ENCODE measurements at places on chromosomes 1 and 21. TPM values are rescaled to one million over a fixed set of nuclear protein-coding genes. Genes with fewer than 3 reads are reported as not detected.

- no peak for DNase-seq
Observed at GRCh38 chr1:87274851-87275250, 53.8 kb upstream of the LMO4 start.

DNA sequence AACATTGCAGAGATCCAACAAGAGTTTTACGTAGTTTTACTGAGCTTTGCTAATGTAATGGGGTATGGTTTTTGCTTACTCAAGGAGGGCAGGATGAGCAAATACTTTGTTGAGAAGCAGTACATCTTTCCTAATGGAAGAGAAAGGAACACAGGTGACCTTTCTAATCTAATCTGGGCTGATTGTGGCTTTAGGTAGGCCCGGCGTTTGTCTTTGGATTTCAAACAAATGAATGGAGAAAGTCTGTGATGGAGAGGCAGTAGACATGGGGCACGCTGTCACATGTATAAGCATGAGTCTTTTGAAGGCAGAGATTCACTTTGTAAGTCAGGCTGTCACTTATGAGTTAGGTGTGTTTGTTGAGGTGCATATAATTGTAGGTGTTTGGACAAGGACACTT is 1.7 kb downstream of the PLEKHM2 start:
- no peak for DNase-seq

DNA sequence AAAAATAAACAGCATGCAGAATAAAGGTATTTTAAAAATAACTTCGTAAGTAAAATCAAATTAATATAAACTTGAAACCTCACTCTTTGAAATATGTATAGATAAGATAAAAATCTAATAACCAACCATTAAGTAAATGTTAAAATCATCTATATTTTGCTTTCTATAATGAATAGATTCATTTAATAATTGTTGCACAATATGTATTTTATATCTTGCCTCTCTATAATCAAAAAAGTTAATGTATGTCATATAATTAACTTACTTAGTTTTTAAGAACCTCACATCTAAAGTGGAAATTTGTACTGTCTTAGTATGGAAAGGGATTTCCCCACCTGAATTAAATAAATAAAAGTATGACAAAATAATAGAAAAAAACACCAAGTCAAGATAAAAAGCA is 42.4 kb upstream of the RBM34 start:
- DNase-seq: no peak

- DNase-seq: no peak
Observed at GRCh38 chr1:228075801-228076271, 6.7 kb upstream of the ARF1 start.

Gene SPRR2B
- not detected for total RNA-seq

Gene PGBD5
- total RNA-seq: 2.3 TPM

DNA sequence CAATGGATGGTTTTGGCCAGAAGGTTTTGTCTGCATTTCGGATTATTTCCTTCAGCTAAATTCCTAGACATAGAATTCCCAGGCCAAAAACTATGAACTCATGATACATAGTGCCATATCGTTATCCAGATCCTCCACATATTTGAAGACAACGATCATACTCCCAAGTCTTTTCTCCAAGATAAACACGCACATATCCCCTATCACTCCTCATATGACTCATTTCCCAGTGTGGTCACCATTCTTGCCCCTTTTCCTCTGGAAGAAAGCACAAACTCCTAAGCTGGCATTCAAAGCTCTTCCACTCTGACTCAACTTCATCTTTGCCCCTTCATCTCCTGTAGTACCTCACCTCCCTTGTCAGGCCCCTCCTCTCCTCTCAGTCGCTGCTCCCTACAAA is 277.6 kb downstream of the PLPP3 start:
- DNase-seq: no peak

DNA sequence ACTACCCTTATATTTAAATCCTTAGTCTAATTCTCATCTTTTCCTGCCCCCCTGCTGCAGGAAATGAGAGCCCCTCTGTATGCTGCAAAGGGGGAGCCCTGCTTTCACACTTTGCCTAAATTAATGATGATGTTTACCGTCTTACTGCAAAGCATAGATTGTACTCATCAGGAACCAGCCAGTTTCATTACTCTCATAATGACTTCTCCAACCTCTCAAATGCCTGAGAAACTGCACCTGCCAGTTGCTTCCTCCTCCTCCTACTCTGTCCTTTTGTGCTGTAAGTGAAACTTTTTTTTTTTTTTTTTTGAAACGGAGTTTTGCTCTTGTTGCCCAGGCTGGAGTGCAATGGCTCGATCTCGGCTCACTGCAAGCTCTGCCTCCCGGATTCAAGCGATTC is 101.7 kb downstream of the ADSS2 start:
- DNase-seq: no peak

GRCh38 chr1:53704804-53705445 is 34.0 kb downstream of the GLIS1 start:
- no peak for DNase-seq

Gene BNIPL
- total RNA-seq: 8.2 TPM

Gene PLA2G4A
- total RNA-seq: 10.1 TPM

- DNase-seq: peak; percentile 21
Observed at GRCh38 chr1:54811739-54812655, 10.9 kb upstream of the TTC22 start.

Gene FOXE3
- total RNA-seq: not detected

GRCh38 chr1:229005097-229005496 is 265.8 kb upstream of the RAB4A start:
- no peak for DNase-seq

Gene RHCE
- 0.65 TPM for total RNA-seq

DNA sequence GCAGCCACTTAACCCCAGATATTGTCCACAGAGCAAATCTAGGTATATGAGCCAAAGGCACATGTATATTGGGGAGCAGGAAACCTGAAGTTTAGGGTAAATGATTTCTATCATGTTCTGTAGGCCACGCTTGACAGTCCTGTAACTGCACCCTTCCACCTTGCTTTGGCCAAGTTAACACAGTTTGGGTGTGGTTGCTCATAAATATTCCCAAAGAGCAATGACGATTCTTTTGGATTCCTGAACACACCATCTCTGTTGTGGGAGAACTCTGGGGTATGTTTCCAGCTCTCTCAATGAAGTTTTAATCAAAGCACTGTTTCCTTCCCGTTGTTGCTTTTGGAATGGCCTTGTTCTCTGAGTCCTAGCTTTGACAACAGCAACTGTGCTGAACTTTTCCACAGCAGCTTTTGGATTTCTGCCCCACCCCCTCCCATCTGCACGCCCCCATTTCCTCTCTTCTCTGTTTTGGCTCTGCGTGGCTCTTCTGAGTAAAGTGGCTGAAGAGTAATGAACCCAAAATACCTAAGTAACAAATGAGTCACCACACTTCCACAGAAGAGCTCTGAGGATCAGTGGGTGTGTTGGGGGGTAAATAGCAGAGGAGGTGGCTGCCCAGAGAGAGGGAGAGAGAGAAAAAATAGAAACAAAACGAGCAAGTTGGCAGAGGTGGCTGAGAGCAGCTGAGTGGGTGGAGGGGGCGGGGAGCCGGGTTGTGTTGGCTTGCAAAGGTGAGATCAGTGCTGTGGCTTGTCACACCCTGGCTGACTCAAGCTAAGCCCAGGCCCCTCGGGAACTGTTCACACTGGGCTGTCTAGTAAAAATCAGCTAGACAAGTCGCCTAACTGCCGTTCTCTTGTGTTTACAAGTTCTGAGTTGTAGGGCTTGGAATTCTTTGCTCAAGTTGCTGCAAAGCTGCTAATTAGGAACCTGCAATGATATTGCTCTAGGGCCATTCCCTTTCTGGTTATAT is 26.9 kb upstream of the RAP1A start:
- DNase-seq: peak; percentile 90

GRCh38 chr1:83033682-83034081 is 965.2 kb downstream of the TTLL7 start:
- DNase-seq: no peak

Gene TFF2
- not detected for total RNA-seq

DNA sequence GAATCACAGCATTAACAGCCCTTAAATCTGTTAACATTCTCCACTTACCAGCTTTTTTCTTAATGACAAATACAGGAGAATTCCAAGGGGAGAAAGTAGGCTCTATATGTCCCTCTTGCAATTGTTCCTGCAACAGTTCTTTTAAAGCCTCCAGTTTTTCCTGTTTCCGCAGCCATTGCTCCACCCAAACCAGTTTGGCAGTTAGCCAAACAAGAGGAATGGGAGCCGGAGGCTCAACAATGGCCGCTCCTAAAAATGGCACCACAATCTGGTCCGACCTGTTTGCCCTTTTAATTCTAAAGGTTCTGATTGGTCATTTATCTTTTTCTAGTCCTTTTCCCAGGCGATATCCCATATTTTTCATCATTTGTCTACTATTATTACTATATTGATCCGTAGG is 14.0 kb upstream of the L1TD1 start:
- DNase-seq: no peak

- no peak for DNase-seq
Observed at GRCh38 chr21:40152476-40152875, 285.2 kb downstream of the PCP4 start.

Gene IFNLR1
- 11.7 TPM for total RNA-seq

DNA sequence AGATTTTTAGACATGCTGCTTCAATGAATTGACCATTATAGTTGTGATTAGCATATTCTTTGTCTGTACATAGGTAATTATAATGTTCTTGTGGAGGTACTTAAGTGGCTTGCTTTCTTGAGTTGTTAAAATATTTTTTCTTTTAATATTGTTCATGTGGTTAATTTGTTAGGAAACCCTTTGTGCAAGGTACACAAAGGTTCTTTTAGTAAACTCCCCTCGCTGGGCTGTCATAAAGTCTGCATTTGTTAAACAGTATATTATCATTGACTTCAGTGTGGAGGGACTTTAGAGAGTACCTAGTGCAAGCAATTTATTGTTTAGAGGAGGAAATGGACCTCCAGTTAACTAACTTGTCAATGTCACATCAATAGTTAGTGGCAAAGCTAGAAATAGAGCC is 52.5 kb downstream of the DISP1 start:
- DNase-seq: no peak

DNA sequence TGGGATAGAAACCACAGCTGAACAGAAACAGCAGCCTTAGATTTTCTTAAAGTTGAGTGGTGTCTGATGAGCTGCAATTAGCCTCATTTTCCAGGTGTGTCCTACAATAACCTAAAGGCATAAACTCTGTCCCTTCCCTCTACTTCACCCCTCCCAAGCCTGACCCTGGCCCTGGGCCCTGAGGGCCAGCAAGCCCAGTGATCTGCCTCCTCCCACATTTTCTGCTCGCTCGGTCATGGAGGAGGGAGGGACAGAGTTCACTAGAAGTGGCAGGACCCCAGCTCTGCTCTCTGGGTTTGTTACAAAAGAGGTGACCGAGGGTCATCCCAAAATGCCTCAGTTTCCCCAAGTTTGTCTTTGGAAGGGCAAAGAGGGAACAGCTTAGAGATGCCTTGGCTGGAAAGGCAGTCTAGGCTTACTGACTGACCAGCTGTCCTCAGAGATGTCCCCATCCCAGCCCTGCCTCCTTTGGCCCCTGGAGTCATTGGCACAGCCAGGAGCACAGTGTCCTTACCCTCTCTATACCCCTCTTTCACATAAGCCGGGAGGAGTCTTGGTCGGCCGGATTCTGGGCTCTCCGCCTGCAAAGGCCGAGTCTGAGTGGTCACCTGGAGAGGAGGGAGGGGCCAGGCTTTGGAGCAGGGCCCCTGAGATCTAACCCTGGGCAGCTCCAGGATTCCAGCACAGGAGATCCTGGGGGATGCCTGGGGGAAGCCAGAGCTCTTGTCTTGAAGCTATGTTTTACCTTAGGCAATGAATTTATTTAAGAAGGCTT is 172.7 kb downstream of the PTPRU start:
- no peak for DNase-seq

GRCh38 chr1:155864393-155864792 is 5.0 kb downstream of the SYT11 start:
- DNase-seq: no peak

- DNase-seq: no peak
Observed at GRCh38 chr21:21434944-21435343, 436.7 kb downstream of the NCAM2 start.

GRCh38 chr1:226581650-226582330 is 33.2 kb downstream of the STUM start:
- DNase-seq: no peak

- no peak for DNase-seq
Observed at GRCh38 chr1:64550946-64551605, 81.1 kb downstream of the CACHD1 start.

Gene MROH9
- total RNA-seq: 1.2 TPM

- DNase-seq: no peak
Observed at GRCh38 chr1:78240191-78240590, 194.4 kb downstream of the GIPC2 start.

DNA sequence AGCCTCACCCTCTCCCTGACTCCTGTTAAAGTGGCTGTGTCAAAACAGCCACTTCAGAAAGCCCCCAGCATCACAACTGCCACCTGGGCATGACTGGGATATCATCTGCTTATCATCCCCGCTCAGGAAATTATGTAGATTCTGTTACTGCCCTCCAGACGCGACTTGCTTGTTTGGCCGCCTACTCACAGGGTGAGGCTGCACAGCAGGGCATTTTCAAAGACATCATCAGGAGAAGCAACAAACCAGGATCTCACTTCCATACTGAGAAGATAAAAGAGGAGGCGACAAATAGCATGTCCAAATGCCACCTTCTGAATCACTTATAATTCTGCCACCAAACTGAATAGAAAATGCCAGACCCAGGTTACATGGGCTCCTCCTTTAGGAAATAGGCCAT is 94.8 kb downstream of the MIS18A start:
- no peak for DNase-seq

Gene MEAF6
- total RNA-seq: 59.5 TPM

GRCh38 chr1:155003227-155003765 is 694 bp downstream of the ZBTB7B start:
- no peak for DNase-seq

Gene ESRRG
- 1.9 TPM for total RNA-seq

GRCh38 chr1:1593834-1594601 is 5.9 kb downstream of the FNDC10 start:
- no peak for DNase-seq

DNA sequence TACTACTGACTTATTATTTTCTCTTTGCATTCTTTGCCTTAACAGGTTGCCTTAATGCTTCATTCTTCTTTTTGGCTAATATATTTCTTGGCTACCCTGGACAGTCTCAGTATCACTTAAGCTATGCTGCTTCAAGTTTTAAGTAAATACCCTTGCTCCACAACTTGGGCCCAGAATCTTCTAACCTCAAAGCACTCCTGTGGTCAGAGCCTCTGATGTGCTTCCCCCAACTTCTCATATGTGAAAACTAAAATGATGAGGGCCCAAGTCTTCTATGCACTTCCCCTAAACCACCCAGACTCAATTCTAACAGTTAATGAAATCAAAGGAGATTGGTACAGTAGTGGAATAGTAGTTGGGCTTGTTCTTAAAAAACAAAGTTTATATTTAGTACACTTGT is 314.1 kb downstream of the PLPP3 start:
- DNase-seq: no peak

Gene COL8A2
- 24.4 TPM for total RNA-seq

Gene GJA4
- total RNA-seq: 16.1 TPM

Gene SFN
- total RNA-seq: 47.5 TPM

GRCh38 chr1:165902565-165902964 is 75.2 kb downstream of the UCK2 start:
- no peak for DNase-seq

Gene AMPD1
- total RNA-seq: 0.21 TPM

Gene LMX1A
- 0.21 TPM for total RNA-seq

Measured in lower lobe of right lung (tissue), 2 donors.